ENCODE measurements at places on chromosomes 7 and 10.

DNA sequence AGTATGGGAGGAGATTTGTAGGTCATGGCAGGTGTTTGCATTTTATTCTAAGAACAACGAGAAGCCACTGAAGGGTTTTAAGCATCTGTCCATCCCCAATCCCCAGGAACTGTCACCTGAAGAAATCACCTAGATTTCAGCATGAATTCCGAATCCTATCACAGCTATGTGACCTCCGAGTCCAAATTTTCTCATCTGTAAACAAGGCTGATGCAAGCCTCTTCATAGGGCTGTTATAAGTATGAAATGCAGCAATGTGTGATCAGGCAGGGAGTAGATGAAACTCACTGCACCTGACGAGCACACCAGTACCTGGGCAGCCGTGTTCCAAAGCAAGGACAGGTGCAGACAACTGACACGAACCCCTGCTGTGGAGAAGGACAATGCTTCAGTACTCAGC lies 14.0 kb downstream of the HABP2 start:
- no peak for DNase-seq

GRCh38 chr10:14742382-14742781 lies 32.3 kb downstream of the FAM107B start:
- no peak for DNase-seq

GRCh38 chr7:80775897-80776296 lies 137.5 kb downstream of the CD36 start:
- DNase-seq, result no peak

DNA sequence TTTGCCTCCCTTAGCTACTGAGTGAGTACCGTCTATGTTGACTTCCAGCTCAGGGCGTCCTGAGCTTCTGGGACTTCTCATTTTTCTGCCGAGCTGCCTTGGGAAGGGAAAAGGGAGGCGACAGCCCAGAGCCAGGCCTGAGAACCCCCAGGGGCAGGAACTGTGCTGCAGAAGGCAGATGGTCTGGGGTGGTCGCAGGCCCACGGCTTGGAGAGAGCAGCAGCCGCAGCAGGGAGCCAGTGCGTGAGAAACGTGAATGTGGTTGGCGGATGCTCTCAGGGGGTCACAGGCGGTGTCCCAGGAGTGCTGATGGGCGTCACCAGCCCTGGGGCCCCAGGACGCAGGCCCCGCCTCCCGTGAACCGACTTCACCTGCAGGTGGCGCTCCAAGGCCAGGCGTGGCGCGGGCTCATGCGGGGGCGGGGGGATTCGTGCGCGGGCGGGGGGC lies 9.2 kb upstream of the PWWP2B start:
- peak; percentile 78 for DNase-seq

GRCh38 chr7:11775401-11775800 lies 56.6 kb downstream of the THSD7A start:
- no peak for DNase-seq

DNA sequence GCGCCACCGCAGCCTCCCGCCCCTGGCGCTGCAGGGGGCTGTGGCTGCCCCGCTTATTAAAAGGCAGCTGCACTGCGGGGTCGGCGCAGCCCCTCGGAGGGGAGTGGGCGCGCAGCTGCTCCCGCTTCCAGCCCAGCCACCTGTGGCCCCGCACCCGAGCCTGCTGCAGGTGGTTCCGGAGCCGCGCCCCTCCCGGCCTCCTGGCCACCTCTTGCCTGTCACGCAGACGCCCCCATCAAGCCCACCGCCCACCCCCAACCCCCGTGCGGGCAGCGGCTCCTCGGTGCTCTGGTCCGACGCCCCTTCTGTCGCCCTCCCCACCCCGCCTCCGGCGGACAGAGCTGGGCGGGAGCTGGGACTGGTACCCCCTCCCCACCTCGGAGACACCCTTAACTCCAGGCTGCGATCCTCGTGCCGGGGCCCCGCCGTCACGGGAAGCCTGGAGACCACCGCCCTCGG lies 549 bp downstream of the CALY start:
- DNase-seq, result no peak

- DNase-seq, result no peak
These were observed 1.3 kb downstream of the CNPY4 start for GRCh38 chr7:100120733-100121036.

DNA sequence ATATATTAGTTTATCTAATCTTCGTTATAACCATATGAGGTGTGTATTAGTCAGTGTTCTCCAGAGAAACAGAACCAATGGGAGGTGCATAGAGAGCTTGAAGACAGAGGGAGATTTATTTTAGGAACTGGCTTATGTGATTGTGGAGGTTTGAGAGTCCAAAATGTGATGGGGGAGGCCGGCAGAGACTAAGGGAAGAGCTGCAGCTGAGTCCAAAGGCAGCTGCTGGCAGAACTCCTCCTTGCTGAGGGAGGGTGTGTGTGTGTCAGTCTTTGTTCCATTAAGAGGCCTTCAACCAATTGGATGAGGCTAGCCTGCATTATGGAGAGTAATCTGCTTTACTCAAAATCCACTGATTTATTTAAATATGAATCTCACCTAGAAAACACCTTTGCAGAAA lies 165.1 kb downstream of the SH3PXD2A start:
- DNase-seq, result no peak

DNA sequence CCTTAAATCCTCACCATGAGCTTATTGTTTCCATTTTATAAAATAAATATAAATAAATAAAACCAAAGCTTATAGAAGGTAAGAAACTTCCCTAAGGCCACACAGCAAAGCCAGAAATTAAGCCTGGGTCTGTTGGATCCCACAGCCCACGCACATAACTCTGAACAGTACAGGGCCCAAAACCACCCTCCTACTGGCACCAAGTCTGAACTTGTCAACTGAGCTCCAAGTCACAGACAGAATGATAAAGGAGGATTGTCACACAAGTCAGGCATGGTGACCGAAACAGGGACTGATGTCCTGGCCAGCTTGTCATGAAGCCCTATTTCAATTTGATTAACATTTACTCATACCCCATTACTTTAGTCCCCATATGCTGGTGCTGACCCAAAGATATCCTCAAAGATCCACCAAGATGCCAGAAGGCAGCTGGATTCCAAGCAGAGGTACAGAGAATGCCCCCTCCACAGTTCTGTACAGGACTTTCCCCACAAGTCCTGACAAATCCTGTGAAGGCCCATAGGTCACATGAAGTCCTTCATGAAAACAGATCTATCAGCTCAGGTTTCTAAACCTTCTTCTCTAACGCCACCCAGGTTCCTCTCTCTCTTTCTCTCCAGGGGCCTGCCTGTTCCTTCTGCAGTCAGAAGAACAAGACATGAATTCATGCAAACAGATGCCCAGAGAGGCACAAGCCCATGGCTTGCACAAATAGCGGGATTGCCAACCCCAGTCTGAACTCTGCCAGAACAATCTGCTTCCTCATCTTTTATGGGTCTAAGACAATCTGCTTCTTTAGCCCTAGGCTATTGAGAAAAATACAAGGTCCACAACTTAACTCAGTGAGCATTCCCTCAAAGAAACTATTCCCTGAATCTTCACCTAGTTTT lies 60.9 kb downstream of the GLI3 start:
- no peak for DNase-seq

GRCh38 chr10:120039826-120040225 lies 147.3 kb downstream of the SEC23IP start:
- no peak for DNase-seq

GRCh38 chr7:141640239-141640840 lies 61.6 kb downstream of the DENND11 start:
- no peak for DNase-seq

DNA sequence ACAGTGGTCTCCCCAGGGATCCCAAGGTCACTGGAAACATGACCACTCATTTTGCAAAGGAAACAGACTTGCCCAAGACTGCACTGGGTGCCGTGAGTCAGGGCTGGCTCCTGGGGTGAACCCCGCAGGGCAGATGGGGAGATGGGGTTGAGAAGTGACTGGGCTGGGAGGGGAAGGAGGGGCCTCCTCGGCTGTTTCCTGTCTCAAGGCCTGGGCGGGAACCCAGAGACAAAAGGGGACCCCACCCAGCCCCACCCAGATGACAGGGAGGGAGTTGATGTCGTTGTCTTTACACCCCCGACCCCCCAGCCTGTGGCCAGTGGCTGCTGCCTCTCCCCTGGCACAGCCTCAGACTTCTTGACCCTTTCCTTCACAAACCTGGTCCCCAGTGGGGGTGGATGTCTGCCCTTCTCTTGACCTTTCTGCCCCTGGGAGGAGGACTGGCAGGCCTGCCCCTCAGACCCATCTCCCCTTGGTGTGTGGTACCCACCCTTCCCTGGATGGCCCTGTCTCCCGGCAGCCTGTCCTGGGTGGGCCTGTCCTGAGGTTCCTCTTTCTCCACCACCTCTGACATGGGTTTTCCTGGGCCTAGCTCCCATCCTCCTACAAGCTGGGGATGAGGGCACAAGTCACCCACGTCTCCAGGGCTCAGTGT lies 1.4 kb downstream of the MYO1G start:
- peak; percentile 64 for DNase-seq

- DNase-seq, result no peak
These were observed 34.5 kb downstream of the EZH2 start for GRCh38 chr7:148849393-148850098.

DNA sequence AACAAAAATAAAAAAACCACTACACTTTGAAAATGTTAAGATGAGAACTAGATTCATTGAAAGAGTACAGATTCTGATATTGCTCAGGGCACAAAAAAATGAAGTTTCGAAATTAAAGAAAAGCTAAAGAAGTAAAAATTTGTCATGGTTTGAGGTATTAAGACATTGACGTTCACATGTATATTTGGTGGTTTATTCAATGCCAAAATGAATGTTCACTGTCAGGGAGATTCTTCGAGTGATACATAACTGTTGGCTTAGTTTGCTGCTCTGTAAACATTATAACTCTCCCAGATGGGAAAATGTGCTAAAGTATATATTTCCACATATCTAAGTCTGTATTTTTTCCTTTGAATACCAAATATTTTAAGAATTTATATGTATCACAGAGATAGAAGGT lies 345.0 kb downstream of the SEMA3D start:
- DNase-seq, result no peak

- DNase-seq, result no peak
These were observed 41.4 kb downstream of the ZMYND11 start for GRCh38 chr10:176677-177076.

DNA sequence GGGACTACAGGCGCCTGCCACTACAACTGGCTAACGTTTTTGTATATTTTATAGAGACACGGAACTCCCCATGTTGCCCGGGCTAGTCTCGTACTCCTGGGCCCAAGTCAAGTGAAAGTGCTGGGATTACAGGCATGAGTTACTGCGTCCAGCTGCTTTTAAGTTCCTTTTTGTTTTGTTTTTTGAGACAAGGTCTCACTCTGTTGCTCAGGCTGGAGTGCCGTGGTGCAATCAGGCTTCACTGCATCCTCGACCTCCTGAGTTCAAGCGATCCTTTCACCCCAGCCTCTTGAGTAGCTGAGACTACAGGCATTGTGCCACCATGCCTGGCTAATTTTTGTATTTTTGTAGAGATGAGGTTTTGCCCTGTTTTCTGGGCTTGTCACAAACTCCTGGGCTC lies 155.0 kb downstream of the GALNT17 start:
- no peak for DNase-seq

Data from effector CD4-positive, alpha-beta T cell (primary cell).